Stimulated activated CD4-positive, alpha-beta T cell treated with anti-CD3 and anti-CD28 coated beads, Interleukin-4, amount 100 ng/mL, for 48 hours (primary cell): ENCODE measurements at places on chromosomes 7 and 10.

- DNase-seq: no peak
Observed at GRCh38 chr7:95687759-95688343, 84.5 kb upstream of the DYNC1I1 start.

- no peak for DNase-seq
Observed at GRCh38 chr10:98445200-98445812, 1.4 kb downstream of the HPS1 start.

GRCh38 chr10:35928748-35929147, 286.7 kb upstream of the FZD8 start:
- DNase-seq: no peak

DNA sequence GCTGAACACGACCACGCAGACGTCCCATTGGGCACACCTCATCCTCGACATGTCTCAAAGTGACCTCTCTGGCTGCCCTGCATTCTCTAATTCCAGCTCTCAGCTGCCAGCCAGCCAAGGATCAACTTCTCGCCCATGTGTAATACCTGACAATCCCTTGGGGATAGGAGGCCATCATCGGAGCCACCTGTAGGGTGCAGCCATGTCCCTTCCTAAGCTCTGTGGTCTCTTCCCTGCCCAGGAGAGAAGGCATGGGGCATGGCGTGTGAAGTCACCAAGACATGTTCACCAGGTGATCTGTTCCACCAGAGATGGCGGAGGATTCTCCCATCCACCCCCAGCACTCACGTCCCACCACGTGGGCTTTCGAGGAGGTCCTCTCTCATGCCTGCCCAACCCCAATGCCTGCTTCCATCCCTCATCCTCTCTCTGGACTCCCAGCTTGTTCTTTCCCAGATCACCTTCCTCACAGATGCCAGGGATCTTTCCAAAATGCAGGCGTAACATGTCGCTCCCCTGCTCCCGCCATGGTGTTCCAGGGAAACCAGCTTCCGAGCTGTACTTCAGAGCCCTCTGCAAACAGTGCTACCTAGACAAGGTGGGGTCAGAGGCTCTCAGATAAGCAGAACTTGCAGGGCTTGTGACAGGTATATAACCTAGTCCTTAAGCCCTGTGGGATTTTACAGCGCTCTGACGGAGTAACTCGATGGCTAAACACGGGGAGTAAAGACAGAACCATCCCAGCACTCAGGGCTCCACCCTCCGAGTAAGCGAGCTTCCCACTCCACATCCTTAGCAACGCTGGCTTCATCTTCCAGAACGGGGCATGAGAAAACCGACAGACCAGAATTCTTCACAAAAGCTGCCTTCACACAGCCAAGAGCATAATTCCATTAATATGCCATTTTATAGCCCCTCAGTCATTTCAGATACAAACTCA, 41.1 kb downstream of the BRI3 start:
- DNase-seq: no peak

DNA sequence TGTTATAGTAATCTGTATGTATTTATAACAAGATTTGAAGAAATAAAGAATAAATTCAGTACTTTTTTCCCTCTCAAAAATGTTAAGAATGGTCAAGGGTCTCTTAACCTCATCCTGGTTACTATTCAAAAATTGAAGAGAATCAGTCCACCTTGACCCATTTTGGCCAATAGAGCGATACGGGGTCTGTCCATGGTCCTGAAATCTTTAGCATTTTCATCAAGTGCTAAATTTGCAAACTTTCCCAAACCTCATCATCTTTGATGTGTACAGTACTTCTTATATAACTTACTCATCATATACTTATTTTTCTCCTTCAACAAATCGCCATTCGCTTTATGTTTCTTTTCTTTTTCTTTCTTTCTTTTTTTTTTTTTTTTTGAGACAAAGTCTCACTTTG, 23.6 kb downstream of the TMEM178B start:
- no peak for DNase-seq

DNA sequence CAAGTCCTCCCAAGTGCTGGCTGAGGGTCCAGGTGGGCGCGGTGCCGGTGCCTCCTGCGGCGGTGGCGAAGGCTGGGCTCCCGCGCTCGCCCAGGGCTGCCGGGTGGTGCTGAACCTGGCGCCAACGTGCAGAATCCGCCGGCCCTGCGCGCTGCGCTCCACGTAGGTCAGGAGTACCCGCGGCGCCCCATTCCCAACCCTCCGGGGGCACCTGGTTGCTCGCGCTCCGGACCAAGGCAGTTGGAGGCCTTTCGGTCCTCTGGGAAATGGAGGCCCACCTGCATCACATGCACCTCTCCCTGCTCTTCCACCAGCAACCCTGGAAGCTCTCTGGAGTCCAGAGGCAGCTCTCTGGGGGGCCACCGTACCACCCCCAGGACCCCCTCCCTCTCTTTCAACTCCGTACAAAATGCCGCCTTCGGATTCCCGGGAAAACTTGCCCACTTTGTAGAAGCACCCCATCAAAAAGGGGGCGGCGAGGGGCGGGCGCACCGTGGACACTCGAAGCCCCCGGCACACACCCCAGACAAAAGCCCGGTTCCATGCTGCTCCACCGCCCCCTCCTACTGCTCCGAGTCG, 745 bp downstream of the SLC16A9 start:
- DNase-seq: no peak

DNA sequence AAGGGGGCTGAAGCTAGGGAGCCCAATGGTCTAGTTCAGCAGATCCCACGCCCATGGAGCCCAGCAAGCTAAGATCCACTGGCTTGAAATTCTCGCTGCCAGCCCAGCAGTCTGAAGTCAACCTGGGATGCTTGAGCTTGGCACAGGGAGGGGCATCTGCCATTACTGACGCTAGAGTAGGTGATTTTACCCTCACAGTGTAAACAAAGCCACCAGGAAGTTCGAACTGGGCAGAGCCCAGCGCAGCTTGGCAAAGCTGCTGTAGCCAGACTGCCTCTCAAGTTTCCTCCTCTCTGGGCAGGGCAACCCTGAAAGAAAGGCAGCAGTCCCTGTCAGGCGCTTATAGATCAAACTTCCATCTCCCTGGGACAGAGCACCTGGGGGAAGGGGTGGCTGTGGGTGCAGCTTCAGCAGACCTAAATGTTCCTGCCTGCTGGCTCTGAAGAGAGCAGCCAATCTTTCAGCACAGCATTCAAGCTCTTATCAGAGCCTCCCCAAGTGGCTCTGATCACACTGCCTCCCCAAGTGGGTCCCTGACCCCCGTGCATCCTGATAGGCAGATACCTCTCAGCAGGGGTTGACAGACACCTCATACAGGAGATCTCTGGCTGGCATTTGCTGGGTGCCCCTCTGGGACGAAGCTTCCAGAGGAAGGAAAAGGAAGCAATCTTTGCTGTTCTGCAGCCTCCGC, 167.8 kb downstream of the CCDC71L start:
- DNase-seq: no peak

DNA sequence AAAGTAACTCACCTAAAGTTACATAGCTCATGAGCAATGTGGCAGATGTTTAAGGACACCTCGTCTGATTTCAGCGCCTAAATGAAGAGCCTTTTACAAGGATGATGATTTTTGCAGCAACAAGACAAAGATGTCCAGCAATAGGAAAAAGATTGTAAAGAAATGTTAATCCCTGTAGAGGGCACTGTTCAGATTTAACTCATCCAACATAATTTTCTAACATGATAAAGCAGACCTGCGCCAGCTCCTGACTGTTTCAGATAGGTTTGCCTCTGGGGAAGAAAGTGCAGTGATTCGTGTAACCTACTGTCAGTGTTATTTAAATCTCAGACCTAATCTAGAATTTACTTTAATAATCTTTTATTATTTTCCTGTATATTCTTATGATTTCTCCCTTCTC, 595.2 kb downstream of the AUTS2 start:
- no peak for DNase-seq

DNA sequence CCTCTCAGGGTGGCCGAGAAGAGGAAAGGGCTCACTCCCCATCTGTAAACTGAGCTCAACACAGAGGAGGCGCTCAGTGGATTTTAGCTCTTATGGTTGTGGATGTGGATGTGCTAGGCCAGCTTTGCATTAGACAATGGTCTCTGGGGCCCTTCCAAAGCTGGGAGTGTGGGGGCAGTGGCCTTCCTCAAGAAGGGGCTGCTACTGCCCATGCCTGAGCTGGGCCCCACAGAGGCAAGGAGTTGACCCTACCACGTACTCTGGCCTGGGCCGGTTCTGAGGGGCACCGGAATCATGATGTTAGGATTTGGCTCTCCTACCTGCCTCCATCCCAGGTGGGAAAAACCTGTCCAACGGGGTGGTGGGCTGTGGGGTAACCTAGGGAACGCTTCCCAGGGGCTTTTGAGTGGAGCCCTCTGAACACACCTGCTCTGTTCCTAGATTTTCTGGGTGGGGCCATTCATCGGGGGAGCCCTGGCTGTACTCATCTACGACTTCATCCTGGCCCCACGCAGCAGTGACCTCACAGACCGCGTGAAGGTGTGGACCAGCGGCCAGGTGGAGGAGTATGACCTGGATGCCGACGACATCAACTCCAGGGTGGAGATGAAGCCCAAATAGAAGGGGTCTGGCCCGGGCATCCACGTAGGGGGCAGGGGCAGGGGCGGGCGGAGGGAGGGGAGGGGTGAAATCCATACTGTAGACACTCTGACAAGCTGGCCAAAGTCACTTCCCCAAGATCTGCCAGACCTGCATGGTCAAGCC, 11.5 kb downstream of the AQP1 start:
- no peak for DNase-seq

DNA sequence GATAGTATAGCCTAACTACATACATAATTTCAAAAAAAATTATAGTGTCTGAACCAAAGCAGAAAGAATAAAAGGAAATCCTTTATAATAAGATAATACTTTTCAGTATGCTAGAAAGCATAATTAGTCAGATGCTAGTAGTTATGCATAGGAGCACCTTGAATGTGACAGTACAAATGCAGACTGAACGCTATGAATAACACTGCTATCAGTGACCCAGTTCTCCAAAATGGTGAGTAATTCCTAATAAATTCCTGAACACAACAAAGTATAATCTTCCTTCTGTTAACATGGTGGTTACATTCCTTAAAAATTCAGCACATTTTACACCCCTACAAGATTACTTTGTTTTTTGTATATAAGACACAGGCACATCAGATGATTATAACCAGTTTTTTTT, 1.2 kb upstream of the CHPF2 start:
- DNase-seq: no peak

DNA sequence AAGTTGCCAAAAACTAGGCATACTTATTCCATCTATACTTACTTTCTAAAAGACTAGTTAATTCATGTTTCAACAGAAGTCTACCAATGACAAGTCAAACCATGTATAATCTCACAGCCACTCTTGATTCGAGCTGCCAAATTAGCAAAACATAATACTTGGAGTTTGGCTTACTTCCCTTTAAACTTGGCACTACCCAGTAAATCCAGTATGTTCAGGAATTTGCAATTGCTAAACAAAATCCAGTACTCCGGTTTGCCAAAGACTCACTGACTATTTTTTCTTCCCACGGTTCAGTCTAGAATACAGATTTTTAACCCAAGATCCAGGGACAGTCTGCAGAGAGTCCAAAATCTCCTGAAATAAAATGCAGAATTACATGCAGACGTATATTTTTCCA, 4.6 kb downstream of the OAT start:
- no peak for DNase-seq
